Umbilical cord (tissue), 2 donors: ENCODE measurements at places on chromosomes 2 and 18.

GRCh38 chr18:35478520-35479435 lies 19.0 kb downstream of the INO80C start:
- DNase-seq, result no peak

DNA sequence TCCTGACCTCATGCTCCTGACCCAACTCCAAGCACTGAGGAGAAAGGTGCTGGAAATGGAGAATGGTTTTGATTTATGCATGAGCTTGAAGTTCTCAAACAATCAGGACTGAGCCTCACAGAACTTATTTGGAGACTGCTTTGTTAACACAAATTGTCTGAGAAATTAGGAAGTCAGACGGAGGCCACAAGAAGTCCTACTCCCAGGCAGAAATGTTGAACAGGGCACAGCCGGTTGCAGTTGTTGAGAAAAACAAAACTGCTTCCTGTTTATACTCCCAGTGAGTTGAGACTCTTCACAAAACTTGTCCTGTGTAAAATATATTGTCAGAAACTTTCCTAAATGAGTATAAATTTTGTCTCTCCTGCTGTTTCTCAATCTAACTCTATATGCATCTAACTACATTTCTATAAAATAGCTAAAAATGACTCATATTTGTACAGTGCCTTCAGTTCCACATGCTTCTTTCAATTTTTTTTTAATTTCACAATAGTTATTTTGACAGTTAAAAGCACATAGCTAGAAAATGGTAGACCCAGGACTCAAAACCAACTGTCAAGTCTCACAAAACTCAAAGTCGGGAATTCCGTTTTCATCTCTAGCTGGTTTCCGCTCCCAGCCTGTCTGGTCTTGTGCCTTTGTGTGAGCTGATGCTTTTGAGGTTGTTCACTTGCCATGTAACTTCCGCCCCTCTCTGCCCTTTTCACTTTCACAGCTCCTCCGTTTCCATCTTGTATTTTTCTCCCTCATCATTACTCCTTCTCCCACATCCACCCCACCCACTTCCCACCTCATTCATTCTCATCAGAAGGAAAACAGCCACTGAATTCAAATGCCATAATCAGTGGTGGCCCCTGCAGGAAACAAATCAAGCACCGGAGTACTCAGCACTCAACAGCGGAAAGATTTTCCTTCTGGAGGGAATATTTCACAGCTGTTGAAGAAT lies 215.0 kb downstream of the SUCLG1 start:
- DNase-seq, result peak; percentile 6

DNA sequence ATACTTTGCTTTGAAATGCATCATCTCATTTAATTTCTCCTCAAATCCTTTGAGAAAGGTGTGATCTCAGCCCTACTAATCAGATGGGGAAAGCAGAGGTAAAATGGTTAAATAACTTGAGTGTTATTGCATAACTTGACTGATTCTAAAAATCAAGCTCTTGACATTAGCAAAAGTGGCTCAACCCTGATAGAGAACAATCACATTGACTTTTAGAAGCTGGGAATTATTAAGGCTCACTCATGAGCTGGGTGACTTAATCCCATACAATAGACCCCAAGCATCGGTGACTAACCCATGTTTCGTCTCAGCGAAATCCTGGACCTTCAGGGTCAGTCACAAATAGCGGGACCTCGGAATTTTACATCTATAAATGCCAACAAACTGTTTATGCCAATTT lies 378.9 kb downstream of the NBAS start:
- DNase-seq, result no peak

DNA sequence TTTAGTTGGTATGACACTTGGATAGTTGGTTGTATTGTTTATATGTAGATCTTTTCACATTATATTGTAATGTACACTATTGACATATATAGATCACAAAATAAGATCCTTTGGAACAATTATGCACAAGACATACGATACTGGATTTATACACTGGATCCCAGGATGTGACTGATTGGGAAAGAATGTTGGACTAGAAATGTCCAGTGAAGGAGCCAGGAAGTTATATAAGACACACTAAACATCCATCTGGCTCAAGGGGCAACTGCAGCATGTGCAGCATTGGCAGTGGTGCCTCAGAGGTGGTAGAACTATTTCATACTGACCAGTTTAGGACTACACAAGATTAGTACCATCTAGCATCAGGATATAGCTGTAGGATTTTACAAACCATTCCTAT lies 104.9 kb downstream of the TRABD2A start:
- DNase-seq, result no peak

GRCh38 chr2:218788529-218789255 lies 6.7 kb downstream of the CYP27A1 start:
- DNase-seq, result no peak

- no peak for DNase-seq
These were observed 158.4 kb downstream of the PTPRM start for GRCh38 chr18:7725473-7725872.

- no peak for DNase-seq
These were observed 12.1 kb downstream of the IMPA2 start for GRCh38 chr18:11993264-11993916.

GRCh38 chr2:181138816-181139215 lies 158.4 kb downstream of the UBE2E3 start:
- DNase-seq, result no peak

DNA sequence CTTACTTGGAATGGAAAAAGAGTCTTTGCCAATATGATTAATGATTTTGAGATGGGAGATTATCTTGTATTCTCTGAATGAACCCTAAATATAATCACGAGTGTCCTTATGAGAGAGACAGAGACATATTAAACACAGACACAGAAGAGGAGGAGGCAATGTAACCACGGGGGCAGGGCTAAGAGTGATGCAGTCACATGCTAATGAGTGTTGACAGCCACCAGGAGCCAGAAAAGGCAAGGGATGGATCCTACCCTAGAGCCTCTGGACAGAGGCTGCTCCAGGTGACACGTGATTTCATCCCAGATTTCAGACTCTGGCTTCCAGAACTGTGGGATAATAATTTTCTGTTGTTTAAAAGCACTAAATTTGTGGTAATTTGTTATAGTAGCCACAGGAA lies 679.6 kb downstream of the MBD2 start:
- no peak for DNase-seq

DNA sequence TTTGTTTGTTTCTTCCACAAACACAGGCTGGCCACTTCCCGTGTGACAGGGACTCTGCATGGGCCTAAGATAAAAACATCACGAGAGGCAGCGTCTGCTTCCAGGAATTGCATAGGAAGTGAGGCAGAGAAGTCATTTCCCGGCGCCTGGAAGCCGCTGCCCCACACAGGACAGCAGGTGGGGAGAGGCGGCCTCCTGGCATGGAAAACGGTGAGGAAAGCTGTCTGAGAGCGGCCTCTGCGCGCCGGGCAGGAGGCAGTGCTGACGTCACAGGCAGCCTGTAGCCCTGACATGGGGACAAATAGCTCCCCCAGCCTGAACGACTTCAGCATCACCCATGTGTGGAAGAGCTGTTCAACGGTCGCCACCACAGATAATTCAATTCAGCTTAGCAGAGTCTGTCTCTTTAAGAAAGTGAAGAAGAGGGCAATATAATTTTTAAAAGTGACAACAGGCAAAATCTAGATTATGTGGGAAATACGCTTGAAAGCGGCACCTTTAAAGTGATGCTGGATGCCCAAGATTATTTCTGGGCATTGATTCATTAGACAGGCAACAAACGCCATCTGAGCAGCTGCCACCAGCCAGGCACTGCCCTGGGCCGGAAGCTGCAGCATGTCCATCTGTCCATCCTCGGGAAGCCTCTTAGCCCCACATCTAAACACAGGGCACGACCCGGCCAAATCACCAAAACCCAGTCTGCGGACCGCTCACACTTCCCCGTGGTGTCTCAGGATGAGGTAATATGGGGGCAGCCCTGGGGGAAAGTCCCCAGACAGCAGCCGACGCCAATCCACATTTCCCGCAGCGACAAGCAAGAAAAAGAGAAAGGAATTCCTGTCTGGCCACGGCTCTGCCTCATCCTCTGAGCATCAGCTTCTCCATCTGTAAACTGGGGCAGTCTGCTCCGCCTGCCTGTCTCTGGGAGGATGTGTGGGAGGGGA lies 138.9 kb downstream of the PXDN start:
- no peak for DNase-seq

- DNase-seq, result no peak
These were observed 112.8 kb upstream of the SLC39A10 start for GRCh38 chr2:195543902-195544894.

GRCh38 chr2:101173707-101174295 lies 22.6 kb upstream of the TBC1D8 start:
- no peak for DNase-seq

GRCh38 chr2:105329561-105330495 lies at the start of gene TGFBRAP1:
Gene TGFBRAP1, minus strand, starts transcription at chr2:105329735. Its CDS starts 21,434 bp downstream, at chr2:105308301.
- peak; percentile 60 for DNase-seq

DNA sequence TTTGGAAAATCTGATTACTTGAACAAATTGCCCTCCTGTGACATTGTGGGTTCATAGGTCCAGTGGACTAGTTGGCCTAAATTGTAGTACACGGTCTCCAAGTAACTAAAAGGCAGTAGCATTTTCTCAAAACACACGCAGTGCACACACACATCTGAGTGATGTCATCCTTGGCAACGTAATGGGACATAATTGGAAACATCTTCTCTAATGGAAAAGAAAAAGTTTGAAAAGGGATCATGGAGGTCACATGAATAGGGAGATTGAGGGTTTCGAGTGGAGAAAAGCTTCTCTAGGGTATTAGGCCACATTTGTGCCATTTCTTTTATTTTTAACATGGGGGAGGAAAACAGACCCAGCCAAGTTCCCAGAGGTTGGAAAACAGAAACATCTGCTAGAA lies 93.3 kb downstream of the MAP4K4 start:
- DNase-seq, result peak; percentile 48

- DNase-seq, result no peak
These were observed 58.8 kb downstream of the NAB1 start for GRCh38 chr2:190707726-190708125.

DNA sequence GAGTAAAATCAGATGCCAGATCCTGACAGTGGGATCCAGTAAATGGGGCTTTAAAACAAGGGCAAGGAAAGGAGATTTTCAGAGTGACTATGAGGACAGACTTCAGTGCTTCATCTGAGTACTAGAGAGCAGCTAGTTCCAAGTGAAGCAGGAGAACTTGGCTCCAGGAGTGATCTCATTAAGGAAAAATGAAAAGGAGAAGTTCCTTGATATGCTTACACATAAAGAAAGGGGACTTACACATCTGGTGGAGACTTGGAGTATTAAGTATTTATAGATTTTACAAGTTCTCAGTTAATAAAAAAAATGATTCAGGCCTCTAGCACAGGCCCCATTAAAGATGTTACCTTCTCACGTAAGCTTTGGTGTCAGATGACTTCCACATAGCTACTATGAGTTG lies 105.8 kb downstream of the ICOS start:
- DNase-seq, result no peak

GRCh38 chr2:33723329-33723728 lies 124.2 kb upstream of the FAM98A start:
- no peak for DNase-seq

DNA sequence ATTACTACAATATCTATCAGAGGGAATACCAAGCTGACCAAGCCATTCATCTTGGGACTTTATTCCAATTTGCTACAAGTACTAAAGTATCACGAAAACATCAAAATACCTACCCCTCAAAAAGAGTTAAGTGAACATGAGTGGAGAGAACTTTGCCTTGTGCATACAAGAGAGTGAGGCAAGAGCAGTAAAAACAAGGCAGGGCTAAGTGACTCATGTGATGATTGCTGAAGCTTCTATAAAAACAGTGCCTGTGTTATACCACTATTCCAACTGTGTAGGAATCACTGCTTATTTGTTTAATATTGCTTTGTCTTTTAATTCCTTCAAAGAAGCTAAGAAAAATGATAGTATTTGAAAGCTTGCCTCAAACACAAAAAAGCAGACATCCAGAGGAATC lies 61.2 kb downstream of the FARSB start:
- peak; percentile 30 for DNase-seq

DNA sequence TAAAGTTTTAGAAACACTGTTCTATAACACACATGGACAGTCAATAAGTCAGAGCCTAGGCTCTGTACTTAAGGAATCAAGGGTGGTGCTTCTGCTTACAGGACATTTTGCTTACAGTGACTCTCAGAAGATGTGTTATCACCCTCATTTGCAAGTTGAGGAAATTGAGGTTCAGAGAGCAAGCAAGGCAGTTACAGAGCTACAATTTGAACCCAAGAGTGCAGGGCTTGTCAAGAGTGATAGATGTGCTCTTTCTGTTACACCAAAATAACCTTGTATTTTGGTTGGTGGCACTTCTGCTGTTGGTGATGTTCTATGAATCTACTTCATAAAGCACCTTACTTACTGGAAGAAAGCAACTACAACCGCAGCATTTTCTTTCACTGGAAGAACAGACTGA lies 170.2 kb downstream of the THADA start:
- no peak for DNase-seq

DNA sequence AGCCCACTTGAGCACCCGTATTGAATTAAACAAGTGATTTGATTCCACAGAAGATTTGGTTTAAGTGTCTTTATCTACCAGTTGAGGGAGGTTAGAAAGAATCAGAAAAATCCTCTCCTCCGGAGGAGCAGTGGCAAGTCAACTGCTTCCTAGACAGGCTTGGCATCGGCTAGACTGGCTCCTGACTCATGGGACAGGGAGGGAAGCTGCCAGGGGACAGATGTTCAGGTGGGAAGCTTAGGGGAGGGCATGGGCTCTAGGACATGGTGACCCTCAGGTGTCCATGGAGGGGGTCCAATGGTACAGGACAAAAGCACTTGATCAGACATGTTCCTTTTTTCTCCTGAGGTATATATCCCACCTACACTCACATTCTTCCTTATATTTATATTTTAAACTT lies 119.3 kb upstream of the IL1R2 start:
- DNase-seq, result no peak

GRCh38 chr2:19886261-19886660 lies 15.5 kb downstream of the TTC32 start:
- DNase-seq, result no peak

GRCh38 chr2:119431155-119431975 lies at the start of gene TMEM37:
Gene TMEM37, plus strand, starts transcription at chr2:119431854. Its CDS starts 50 bp downstream, at chr2:119431904.
- peak; percentile 88 for DNase-seq

- DNase-seq, result no peak
These were observed 3.7 kb downstream of the BCL2 start for GRCh38 chr18:63315876-63316275.

DNA sequence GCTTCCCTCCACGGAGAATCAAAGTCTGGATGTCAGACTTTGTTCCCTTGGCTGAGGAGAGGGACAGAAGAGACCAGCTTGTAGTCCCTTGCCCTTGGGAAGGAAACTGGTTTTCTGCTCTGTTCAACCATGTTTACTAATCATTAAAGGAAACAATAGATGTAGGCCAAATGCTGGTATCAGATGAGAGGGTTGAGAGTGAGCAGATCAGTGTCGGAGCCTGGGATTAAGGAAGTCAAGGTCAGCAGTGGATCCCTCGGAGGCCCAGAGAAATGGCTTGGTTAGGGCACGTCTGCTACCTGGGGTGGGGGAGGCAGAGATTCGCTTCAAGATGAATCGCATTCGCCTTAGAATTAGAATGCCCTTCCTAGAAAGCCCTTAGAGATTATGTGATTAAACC lies 109.1 kb downstream of the MYCN start:
- DNase-seq, result no peak

DNA sequence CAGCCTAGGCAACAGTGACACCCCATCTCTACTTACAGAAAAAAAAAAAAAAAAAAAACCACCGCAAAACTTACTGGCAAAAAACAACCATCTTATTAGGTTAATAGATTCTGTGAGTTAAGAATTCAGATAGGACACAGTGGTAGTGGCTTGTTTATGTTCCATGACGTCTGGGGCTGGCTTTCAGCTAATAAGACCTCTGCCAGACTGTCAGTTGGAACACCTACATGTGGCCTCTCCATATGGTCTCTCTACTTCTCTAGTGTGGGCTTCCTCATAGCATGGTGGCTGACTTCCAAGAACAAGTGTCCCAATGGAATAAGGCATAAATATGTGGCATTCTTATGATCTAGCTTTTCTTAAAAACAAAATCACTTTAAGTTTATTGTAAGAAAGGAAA lies 94.0 kb upstream of the OTX1 start:
- no peak for DNase-seq
